ENCODE measurements at places on chromosomes 1 and 21. TPM values are rescaled to one million over a fixed set of nuclear protein-coding genes. Genes with fewer than 3 reads are reported as not detected.

DNA sequence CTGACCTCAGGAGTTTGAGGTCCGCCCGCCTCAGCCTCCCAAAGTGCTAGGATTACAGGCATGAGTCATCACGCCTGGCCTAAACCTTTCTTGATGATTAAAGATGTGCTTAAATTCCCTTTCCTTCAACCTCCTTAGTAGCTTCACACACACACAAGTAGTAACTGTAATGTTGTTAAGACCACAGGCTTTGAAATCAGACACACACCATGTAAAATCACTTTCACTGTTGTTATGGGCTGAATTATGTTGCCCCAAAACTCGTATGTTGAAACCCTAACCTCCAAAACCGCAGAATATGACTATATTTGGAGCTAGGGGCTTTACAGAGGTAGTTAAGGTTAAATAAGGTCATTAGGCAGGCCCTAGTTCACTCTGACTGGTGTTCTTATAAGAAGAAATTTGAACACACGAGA, 180.2 kb downstream of the NR5A2 start:
- no peak for ATAC-seq

GRCh38 chr1:159853417-159854115, 8.9 kb downstream of the VSIG8 start:
- ATAC-seq: no peak

DNA sequence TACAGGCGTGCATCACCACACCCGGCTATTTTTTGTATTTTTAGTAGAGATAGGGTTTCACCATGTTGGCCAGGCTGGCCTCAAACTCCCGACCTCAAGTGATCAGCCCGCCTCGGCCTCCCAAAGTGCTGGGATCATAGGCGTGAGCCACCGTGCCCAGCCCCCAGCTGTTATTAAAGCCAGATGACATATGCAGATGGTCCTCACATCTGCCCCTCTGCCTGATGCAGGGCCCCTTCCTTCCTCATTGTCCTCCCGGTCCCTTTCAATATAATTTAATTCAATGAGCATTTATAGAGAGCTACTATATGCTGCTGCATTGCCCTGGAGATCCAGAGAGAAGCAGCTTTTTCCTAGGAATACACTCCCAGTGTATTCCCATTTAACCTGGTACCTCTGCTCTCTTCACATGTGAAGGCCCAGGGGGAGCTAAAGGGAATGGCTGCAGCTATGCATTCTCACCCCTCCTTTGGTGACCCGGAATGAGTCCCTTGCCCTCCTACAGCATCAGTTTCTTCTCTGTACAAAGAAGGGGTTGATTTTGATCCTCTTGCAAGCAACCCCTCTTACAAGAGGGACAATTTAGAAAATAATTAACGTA, 55.6 kb downstream of the L1TD1 start:
- no peak for ATAC-seq

- no peak for ATAC-seq
Measured at GRCh38 chr1:156807627-156808026, 9.0 kb downstream of the SH2D2A start.

- ATAC-seq: no peak
Measured at GRCh38 chr1:66325594-66326380, 208.2 kb upstream of the SGIP1 start.

GRCh38 chr1:239792157-239792556, 299.5 kb upstream of the FMN2 start:
- ATAC-seq: no peak

DNA sequence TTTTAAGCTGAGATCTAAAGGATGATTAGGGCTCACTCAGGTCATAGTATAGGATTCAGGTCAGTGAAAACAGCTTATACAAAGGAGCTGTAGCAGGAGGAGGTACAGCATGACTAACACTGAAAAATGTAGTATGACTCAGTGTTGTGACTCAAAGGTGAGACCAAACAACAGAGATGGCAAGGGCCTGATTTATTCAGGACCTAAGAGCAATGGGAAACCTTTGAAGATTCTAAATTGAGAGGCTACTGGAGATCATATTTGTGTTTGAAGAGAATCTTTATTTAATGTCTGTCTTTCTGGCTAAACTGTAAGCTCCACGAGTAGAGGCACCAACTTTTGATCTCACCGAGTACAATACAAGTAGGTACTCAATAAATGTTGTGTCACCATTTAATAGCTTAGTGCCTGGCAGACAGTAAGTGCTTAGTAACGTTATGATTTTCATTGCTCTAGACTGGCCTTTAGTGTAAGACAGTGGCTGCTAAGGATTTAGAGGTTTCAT, 43.5 kb downstream of the PRKAA2 start:
- ATAC-seq: peak; percentile 67

GRCh38 chr1:11731691-11732283, 4.1 kb upstream of the AGTRAP start:
- ATAC-seq: peak; percentile 78

GRCh38 chr1:229209816-229210215, 61.1 kb upstream of the RAB4A start:
- ATAC-seq: no peak

- ATAC-seq: no peak
Measured at GRCh38 chr1:68332041-68332440, 99.7 kb upstream of the WLS start.

DNA sequence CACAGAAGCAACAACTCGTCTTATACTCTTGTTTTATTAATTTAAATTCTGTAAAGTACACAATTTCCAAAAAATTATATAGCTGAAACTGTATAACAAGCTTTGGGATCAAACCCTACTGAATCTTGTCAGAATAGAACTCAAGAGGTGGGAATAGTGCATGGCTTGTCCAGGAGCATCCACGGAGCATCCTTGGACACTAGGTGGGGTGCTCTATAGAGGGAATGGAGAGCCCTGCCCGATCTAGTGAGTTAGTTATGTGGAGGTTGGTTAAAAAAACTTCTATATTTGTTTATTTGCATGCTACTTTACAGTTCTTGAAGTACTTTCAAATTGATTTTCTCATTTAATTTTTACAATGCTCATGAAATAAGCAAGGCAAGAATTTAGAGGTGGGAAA, 28.3 kb downstream of the ROR1 start:
- no peak for ATAC-seq

GRCh38 chr1:15152318-15153183, 996 bp upstream of the TMEM51 start:
- peak; percentile 42 for ATAC-seq

- ATAC-seq: peak; percentile 70
Measured at GRCh38 chr1:196098000-196098399, 510.2 kb downstream of the KCNT2 start.

DNA sequence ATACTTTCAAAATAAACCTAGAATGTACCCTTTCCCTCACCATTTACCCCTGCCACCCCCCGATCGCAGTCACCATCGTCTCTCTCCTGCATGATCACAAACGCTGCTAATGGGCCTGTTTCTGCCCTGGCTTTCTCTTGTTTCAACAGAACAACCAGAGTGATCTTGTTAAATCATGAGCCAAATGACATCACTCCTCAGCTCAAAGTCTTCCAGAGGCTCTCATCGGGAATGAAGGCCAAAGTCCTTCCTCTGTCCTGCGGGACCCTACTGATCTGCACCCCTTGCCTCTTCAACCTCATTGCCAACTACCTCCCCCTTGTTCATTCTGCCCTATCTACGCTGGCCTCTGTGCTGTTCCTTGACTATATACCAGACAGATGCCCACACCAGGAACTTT, 39.4 kb upstream of the PTGFRN start:
- ATAC-seq: no peak

- ATAC-seq: no peak
Measured at GRCh38 chr1:70760154-70760553, 287.5 kb downstream of the PTGER3 start.

GRCh38 chr1:248243204-248243603, 12.0 kb downstream of the OR2M4 start:
- no peak for ATAC-seq

- no peak for ATAC-seq
Measured at GRCh38 chr1:204744107-204744779, 58.7 kb upstream of the LRRN2 start.

DNA sequence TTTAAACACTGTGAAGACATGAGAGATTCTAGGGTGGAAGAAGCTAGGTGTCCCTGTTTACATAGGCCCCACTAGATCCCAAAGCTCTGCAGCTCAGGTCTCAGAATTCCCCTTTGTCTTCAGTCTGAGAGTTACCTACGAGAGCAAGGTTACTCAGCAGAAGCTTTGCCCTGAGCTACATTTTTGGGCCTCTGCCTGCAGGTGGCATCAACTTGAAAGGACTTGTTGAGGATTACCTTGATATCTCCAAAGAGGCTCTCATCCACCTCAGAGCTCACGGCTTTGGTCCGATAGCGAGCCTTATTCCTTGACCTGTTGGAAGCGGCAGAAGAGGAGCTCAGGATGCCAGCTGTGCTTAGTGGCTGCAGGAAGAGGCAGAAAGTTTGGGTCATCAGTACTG, 7.0 kb downstream of the CFAP45 start:
- ATAC-seq: no peak

GRCh38 chr1:46268578-46268977, 21.0 kb downstream of the RAD54L start:
- no peak for ATAC-seq

GRCh38 chr1:43037466-43037865, 78.8 kb upstream of the SLC2A1 start:
- ATAC-seq: no peak

GRCh38 chr1:164515711-164516331, 43.2 kb upstream of the PBX1 start:
- ATAC-seq: peak; percentile 56

PPFIA4 gene
- 5.5 TPM for total RNA-seq

CEP85 gene
- 32.3 TPM for total RNA-seq

ZFP69B gene
- 13.9 TPM for total RNA-seq

LGR6 gene
- 0.13 TPM for total RNA-seq

CD160 gene
- total RNA-seq: 0.96 TPM

CERS2 gene
- 109 TPM for total RNA-seq

MIXL1 gene
- 2.5 TPM for total RNA-seq

LCE3D gene
- total RNA-seq: 0.47 TPM

BARHL2 gene
- total RNA-seq: not detected

FCMR gene
- total RNA-seq: not detected
